NCI-H748 treated with DMSO at 0.1 percent for 48 hours (cell line): ENCODE measurements at places on chromosomes 12 and 14.

DNA sequence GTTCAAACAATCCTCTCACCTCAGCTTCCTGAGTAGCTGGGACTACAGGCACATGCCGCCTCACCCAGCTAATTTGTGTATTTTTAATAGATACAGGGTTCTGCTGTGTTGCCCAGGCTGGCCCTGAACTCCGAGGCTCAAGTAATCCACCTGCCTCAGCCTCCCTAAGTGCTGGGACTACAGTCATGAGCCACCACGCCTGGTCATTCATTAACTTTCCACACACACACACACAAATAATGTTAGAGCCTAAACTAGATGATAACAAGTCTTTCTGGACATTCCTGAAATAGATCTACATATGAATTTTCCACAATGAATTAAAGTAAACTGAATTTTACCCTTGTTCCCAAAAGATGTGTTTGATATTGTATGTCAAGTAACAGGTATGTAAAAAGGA is 776.0 kb downstream of the GALC start:
- no peak for DNase-seq

DNA sequence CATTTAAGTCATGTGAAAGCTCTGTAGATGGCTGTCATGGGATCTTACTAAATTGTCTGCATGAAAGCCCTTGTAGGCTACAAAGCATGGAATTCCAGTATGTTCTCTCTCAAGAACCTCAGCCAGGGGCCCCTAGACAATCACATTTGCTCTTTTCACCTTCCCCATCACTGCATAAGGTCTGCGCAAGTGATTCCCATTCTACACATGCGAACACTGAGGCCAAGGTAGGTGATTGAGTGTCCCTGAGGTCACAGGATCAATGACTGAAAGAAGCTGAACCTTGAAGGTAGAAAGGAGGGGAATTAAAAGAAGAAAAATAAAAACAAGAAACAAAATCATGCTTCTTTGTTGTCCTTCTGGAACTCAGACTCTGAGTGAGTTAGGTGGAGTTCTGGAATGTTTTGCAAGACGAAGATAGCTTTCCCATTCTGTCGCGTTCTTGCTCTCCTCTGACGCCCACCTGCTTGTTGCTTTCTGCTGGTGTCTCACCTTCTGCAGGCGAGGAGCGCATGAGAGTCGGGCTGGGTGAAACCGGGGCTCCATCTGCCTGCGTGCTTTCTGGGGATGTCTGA is 79.9 kb downstream of the SPRING1 start:
- no peak for DNase-seq

DNA sequence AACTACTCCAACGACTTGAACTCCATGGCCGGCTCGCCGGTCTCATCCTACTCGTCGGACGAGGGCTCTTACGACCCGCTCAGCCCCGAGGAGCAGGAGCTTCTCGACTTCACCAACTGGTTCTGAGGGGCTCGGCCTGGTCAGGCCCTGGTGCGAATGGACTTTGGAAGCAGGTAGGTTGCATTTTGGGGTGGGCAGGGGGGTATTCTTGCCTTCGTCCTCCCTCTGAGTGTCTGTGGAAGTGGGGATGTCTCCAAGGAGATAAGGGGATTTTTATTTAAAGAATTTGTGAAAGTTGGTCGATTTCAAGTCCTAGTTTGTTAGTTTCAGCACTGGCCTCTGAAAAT is 1.3 kb downstream of the ASCL1 start:
- DNase-seq: no peak

DNA sequence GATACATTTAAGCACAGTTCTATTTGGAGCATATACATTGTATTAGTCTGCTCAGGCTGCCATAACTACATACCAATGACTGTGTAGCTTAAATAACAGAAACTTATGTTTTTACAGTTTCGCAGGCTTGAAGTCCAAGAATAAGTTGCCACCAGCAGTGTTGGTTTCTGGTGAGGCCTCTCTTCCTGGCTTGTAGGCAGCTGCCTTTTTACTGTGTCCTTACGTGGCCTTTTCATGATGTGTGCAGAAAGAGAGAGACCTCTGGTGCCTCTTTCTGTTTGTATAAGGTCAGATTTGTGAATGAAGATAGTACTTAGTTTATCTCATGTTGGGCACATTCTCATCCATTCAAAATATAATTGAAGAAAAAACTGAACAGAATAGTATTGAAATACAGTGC is 636.6 kb downstream of the FLRT2 start:
- peak; percentile 83 for DNase-seq

GRCh38 chr12:78931466-78931990 is 67.0 kb downstream of the SYT1 start:
- no peak for DNase-seq

DNA sequence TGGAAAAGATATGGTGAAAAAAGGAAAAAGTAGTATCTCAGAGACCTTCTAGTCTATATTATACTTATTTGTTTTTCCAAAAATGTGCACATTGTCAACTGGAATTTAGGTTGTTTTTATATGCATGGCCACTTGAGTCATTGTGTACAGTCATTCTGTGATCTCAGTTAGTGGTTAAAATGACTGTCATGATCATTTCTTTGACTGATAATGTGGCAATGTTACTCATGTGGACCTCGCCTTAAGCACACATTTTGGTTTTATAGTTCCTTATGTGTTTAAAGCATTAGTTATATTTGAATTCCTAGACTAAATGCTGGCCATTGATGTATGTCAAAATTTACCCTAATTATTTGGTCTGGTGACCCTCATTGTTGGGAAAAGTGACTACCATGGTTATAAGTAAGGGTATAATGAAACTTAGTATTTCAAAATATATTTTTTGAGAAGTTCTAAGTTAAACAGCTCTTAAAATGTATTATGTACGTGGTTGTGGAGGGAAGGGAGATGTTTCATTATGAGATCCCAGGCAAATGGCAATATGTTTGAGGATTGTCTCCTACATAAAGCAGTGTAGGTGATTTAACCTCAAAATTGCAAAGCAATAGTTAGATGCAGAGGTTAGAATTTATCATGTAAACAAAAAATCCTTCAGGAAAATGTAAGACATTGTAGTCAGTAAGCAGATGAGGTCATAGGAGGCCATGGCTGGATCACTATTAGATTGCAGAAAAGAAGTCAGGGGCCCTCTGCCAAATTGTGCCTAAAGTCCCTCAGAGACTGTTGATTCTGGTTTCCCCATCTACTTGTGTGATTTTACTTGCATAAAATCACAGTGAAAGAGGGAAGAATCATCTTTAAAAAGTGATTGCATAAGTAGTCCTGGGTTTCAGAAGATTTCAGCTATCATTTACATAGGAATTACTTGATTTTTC is 17.5 kb downstream of the PNMA1 start:
- no peak for DNase-seq

DNA sequence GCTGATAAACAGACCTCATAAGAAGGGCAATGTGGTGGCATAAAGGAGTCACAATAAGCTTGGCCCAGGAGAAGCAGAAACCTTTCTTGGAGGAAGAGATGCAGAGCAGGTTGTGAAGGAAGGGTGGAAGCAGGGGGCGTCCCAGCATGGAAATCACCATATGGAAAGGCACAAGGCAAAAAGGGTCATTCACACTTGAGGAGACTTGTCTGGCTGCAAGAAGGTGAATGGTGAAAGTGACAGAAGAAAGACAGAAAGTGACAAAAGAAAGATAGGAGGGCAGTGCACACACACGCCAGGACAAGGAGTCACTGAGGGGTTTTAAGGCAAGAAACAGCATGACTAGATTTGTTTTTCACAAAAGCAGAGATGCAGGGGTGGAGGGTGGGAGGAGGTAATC is 38.3 kb downstream of the GALNT4 start:
- DNase-seq: no peak

GRCh38 chr12:62482769-62483168 is 16.1 kb downstream of the MON2 start:
- no peak for DNase-seq

- DNase-seq: no peak
Observed at GRCh38 chr12:12171991-12172511, 94.8 kb downstream of the LRP6 start.

GRCh38 chr12:99067171-99067785 is 422.2 kb downstream of the APAF1 start:
- DNase-seq: no peak

- DNase-seq: no peak
Observed at GRCh38 chr14:75158843-75159614, 17.4 kb downstream of the TMED10 start.

DNA sequence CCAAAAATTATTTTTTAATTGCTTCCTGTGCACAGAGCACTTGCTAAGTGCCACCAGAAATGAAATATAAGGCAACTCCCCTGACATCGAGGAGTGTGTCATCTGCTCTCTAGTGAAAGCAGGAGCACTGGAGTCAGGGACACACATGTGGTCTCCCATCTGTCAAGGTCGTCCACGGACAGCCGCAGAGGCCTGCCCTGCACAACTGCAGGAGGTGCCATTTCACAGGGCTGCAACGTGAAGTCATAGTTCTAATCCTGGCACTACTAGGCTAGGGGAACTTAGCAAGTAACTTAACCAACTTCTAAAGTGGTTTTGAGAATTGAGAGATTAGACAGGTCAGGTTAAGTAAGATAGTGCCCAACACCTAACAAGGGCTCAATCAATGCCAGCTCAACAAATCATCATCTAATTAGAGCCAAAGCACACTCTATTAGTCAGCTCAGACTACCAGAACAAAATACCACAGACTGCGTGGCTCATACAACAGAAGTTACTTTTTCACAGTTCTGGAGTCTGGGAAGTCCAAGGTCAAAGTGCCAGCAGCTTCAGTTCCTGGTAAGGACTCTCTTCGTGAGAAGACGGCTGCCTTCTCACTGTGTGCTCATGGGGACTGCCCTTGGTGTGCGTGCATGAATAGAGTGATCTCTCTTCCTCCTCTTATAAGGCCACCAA is 30.7 kb downstream of the FOXN3 start:
- no peak for DNase-seq

GRCh38 chr14:74634964-74635363 is 22.9 kb upstream of the LTBP2 start:
- DNase-seq: no peak

DNA sequence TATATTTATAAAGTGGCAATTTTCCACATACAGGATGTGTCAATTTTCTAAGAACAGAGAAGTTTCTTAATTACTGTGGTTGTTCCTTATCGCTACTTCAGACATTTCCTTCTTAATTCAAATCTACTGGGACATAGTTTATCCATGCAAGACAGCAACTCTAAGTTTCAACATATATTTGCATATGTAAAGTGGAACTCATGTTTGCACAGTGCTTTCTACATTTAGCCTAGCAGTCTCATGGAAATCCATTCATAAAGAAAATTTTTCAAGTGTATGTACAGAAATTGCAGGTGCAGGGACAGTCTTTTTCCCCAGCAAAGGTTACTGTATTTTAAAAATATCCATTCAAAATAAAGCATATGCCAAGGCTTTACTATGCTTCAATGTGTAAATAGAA is 956.7 kb upstream of the SEL1L start:
- no peak for DNase-seq

GRCh38 chr14:23115039-23115731 is 3.9 kb downstream of the CEBPE start:
- DNase-seq: no peak

- no peak for DNase-seq
Observed at GRCh38 chr14:105093038-105093430, 27.8 kb upstream of the GPR132 start.

DNA sequence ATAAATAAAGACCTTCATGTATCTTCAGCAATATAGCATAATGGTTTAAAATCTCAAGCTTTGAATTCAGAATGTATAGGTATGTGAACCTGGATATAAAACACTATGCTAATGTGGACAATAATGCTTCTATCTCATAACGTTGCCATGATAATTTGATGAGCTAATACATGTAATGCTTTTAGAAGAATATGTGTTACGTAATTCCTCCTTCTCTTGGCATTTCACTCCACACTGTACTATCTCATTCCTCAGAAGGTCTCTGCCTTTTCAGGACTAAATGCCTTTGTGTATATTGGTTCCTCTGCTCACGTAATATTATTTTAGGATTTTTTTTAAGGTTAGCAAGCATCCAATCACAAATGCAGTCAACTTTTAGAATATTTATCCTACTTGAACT is 86.5 kb downstream of the FOXA1 start:
- DNase-seq: no peak
